ENCODE measurements at places on chromosomes 2 and 18.

DNA sequence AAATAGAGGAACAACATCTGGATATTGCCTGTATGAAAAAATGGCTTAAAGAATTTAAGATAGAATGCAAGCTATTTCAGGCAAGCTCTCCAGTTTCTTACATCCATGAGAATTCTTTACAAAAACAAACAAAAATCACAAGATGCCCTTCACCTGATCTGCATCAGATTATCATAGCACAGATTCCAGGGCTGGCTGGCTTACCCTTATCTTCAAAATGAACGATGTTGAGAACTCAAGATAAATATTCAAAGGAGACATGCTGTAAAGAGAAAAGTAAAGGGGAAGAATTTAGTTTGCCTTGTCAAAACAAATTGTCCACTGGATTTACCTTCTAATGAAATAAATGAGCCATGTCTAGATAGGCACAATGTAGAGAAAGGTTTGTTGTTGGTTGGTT, 18.7 kb upstream of the SLC40A1 start:
- DNase-seq, result no peak

- DNase-seq, result no peak
Measured at GRCh38 chr2:55087501-55087900, 37.2 kb upstream of the RTN4 start.

DNA sequence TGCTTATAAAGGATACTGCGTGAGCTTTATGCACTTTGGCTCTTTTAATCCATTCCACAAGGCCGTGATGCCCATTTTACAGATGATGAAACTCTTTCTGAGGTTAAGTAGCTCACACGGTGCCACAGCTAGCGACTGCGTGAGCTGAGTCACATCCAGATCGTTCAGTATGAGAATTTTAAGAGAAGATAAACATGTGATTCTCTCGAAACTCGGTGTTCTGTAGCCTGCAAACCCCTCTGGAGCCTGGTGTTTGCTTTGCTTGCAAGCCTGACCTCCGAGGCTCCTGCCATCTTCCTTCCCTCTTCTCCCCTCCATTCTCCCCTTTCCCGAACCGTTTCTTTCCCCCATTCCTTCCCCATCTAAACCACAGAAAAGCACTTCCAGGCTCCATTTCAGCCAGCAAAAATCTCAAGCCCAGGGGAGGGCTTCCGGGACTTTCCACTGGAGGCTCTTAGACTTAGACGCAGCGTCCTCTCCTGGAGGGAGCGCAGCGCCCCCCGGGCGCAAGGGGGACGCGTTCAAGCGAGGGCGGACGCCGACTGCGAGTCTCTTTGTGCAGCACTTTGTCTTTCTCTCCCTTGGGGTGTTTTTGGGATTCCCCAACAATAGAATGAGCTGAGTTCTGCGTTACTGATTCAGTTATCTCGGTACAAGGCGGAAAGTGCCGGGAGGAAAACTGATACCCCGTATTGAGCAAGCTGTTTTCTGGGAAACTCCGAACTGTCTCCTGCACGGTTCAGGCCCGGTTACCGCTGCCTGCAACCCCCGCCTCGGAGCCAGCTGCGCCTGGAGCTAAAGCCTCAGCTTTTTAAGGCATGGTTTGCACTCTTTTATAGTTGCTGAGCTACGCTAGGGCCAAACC, 38.0 kb downstream of the CYP1B1 start:
- DNase-seq, result no peak

DNA sequence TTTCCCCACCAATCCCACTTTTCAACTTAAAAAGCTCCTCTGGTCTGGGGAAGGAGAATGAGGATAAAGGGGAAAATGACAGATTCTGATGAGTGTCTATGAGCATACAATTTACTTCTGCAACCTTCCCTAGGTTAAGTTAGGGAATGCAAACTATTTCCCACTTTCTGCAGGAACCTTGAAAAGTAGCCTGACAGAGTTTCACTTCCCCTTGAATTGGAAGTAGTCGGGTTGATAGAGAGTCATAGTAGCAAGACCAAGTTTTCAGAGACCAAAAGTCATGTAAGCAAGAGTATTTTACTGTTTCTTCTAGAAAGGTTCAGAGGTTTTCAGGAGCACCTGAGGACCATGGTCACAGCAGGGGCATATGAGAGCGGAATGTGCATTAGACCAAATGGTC, 815.1 kb downstream of the CPS1 start:
- no peak for DNase-seq
